ENCODE measurements at places on chromosomes 3 and 15.

- no peak for DNase-seq
These were observed 55.8 kb upstream of the PDZRN3 start for GRCh38 chr3:73680391-73681095.

GRCh38 chr15:66982816-66983215 lies 82.6 kb upstream of the SMAD3 start:
- DNase-seq, result no peak

DNA sequence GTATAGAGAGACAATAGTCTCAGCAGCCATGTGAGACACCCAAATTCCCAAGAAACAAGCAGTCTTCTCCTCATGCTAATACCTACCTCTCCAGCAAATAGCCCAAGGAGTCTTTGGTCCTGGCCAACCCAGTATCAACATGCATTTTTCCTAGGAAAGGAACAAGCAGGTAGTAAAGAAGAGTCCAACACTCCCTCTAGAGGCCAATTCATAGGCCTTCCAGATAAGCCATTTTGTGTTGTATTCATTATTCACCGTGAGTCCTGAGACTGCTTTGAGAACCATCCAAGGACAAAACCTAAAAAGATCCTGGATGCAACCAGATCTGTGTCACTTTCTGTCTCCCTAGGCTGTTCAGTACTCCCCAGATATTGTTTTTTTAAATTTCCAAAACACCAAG lies 63.6 kb upstream of the SNTN start:
- no peak for DNase-seq

DNA sequence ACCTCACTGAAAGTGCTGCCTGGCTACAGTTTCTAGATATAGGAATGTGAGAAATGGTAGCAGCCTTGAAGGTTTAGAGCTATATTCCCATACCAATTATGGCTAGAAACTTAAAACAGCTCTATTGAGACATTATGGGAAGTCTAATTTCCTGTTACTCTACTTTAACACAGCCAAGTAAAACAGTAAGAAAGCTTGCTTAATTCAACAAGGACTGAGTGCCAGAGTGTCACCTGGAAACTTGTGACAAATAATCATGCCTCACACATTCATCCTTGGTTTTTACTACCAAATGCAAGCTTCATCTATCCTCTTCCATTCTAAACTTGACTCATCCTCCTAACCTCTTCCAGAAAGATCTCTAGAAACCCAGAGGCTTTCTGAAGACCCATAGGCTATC lies 41.7 kb downstream of the UBE3A start:
- DNase-seq, result no peak

DNA sequence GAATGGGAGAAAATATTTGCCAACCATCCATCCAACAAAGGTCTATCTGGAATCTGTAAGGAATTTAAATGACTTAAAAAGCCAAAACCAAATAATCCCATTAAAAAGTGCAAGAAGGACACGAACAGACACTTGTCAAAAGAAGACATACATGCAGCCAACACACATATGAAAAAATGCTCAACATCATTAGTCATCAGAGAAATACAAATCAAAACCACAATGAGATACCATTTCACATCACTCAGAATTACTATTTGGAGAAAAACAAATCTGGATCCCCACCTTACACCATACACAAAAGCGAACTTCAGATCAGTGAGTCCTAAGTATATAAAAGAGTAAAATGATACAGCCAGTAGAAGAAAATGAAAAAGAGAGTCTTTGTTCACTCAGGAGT lies 58.6 kb upstream of the MNS1 start:
- no peak for DNase-seq

DNA sequence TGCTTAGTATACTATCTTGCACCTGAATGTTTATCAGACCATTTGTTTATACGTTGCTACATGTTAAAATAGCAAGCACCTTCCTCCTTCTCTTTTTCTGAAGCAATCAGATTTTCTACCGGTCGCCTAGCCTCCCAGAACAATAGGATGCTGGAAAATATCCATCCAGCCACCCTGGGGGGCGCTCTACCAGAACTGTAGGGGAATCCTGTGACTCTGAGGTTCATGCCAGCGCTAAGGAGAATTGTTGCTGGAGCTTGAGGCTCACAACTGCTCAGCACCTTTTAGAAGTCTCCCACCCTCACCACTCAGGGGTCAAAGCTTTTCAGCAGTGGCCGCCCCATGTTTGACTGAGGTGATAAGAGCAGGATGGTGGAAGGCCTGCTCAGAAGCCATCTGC lies 27.5 kb downstream of the SQOR start:
- DNase-seq, result no peak

DNA sequence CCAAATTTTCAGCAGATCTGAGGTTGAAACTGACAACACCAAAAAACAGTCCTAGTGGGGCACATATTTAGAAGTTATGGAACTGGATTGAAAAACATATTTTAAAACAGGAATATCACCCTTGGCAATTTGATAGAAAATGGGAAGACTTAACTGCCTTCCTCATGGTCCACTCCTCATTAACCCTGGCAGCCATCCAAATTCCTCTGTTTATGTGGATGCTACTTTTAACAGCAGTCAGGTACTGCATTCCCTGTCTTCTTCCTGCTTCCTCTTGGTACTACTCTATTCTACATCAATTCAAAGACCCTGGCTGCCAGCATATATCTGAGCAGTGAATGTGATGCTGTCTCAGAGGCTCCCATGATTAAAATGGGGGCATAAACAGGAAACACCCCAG lies 54.3 kb downstream of the PDE8A start:
- no peak for DNase-seq

DNA sequence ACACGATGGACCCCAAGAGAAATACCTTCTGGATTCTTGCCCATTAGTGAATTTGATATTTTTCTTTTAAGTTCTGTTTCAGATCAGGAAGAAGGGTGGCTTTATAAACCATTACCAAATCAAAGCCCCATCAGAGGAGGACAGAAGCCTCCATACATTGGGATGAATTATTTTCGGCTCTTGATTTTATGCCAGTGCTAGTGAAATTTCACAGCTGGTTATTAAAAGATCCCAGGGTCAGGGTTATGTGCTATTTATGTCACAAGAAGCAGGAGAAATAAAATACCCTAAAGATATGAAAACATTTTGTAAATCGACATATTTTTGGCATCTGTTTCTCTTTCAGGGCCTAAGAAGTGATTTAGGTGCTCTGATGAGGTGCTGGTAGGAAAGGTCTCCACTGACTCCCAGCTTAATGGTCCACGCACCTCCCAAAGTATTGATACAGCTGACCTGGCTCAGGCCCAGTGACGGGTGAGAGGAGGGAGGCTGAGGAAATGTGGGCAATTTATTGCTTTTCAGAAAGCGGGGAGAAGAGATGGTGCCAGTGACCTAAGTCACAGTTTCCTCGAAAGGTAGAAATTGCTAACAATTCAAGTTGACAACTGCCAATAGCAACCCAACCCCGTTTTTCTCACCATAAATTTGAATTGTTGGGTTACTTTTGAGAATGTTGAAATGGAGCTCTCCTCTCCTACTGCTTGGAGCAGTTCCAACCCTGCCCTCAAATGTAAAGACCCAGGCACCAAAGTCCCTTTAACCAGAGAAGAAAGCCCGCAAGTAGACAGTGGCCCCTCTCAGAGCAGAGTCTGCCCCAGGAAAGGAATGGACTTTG lies 315.6 kb upstream of the NR2E3 start:
- DNase-seq, result no peak

GRCh38 chr3:59968513-59969045 lies 918.8 kb upstream of the CFAP20DC start:
- no peak for DNase-seq
